ENCODE measurements at places on chromosomes 12 and 14.

- no peak for DNase-seq
Observed at GRCh38 chr12:109621901-109622364, 48.3 kb downstream of the MVK start.

GRCh38 chr12:59031313-59031712 is 111.0 kb upstream of the LRIG3 start:
- no peak for DNase-seq

DNA sequence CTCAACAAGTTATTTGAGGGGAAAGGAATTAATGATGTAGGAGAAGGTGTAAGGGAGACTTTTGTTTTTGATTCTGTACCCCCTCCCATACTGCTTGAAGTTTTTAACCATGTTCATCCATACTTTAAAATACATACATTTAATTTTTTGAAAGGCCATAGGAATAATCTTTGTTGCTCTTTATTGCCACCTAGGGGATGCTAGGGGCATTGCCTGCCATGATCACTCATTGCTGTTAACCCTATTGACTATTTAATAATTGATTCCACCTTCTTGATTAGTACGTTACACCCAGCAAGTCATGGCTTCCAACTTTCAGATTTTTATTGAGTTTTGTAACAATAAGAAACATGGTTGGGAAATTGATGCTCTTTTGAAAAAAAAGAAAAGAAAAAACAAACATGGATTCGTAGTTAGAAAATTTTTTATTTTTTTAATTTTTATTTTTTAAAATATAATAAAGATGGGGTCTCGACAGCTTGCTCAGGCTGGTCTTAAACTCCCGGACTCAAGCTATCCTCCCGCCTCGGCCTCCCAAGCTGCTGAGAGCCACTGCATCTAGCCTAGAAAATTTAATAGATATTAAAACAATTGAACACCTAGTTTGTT is 8.5 kb upstream of the PRKAB1 start:
- DNase-seq = peak; percentile 45

- DNase-seq = peak; percentile 83
Observed at GRCh38 chr12:53568809-53569557, 57.2 kb downstream of the ATF7 start.

- DNase-seq = no peak
Observed at GRCh38 chr12:132445884-132446632, 43.9 kb upstream of the FBRSL1 start.

- no peak for DNase-seq
Observed at GRCh38 chr14:92710001-92710341, 38.5 kb downstream of the LGMN start.

- DNase-seq = no peak
Observed at GRCh38 chr12:28604240-28604639, 414.0 kb downstream of the CCDC91 start.

DNA sequence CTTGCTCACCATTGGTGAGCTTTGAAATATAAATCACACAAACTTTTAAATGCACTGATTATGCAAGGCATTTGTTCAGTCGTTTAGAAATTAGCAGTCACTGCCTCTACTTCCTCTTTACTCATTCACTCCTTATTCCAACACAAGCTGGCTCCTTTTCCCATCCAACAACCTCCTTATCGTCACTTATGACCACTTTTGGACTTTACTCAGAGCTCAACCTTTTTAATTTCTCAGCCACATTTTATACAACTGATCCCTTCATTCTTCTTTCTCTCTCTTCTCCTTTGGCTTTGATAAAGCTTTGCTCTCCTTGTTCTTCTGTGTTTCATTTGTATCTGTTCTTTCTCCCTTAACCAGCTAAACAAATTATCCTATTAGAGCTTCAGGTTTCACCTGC is 126.4 kb upstream of the PLEKHA5 start:
- DNase-seq = no peak

DNA sequence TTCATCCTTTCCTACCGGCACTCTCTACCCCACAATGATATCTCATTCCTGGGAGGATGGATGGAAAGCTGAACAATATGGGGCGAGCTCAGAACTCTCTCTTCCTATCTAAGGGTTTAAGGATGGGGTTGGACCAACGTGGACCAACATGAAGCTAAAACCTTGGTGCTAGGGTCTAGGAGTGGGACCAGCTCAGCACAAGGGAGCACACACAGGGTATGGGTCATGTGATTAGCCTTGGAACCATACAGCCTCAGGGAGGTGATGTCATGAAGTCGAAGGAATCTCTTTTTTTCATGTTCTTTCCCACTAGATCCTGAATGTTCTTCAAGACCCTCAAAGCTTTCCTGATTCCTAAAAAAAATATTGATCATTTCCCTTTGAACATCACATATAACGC is 3.3 kb downstream of the GUCY2C start:
- DNase-seq = no peak

GRCh38 chr12:121786440-121786825 is 7.1 kb downstream of the RHOF start:
- DNase-seq = peak; percentile 96

DNA sequence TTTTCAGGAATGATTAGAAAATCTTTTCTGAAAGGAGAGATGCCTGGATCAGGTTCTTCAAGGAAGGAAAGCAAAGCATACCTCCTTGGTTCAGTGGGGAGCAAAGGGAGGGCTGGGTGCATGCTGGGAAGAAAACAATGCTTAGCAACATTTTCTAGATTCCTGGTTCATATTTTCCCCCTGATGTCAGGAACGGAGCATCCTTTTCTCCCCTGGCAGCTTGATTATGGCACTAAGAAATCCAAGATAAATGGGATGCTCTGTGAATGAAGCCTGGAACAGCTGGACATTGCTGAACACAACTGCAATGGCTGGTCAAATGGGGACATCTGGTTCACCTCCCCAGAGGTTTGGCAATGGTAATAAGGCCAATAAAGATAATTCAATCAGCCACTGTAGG is 50.9 kb downstream of the KCNA5 start:
- DNase-seq = peak; percentile 74

DNA sequence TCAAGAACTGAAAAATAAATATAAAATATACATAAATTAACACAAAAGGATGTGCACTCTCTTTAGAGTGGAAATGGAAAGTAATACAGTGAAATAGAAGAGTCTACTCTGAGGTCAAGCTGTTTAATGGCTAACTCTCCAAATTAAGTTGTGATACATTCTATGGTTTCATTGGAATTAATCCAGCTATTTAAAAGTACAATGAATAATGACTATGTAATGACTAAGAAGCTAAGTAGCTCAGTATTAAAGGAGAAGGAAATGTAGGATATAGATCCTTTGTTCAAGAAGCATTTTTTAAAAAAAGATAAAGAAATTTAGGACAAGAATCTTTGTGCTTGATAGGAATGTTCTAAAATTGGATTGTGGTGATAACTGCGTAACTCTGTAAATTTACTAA is 85.3 kb downstream of the LRP6 start:
- peak; percentile 71 for DNase-seq

- DNase-seq = no peak
Observed at GRCh38 chr12:87092421-87092820, 836.2 kb upstream of the MGAT4C start.

GRCh38 chr14:99735189-99736135 is 51.4 kb downstream of the CYP46A1 start:
- no peak for DNase-seq

- DNase-seq = no peak
Observed at GRCh38 chr14:105272623-105273022, 24.3 kb downstream of the BTBD6 start.

- no peak for DNase-seq
Observed at GRCh38 chr14:93012506-93012905, 89.6 kb downstream of the CHGA start.

- DNase-seq = no peak
Observed at GRCh38 chr14:22841311-22841710, 4.9 kb downstream of the MMP14 start.

GRCh38 chr14:67908052-67908754 is 88.6 kb downstream of the RAD51B start:
- no peak for DNase-seq

- no peak for DNase-seq
Observed at GRCh38 chr14:64349741-64350490, 38.2 kb upstream of the MTHFD1 start.

DNA sequence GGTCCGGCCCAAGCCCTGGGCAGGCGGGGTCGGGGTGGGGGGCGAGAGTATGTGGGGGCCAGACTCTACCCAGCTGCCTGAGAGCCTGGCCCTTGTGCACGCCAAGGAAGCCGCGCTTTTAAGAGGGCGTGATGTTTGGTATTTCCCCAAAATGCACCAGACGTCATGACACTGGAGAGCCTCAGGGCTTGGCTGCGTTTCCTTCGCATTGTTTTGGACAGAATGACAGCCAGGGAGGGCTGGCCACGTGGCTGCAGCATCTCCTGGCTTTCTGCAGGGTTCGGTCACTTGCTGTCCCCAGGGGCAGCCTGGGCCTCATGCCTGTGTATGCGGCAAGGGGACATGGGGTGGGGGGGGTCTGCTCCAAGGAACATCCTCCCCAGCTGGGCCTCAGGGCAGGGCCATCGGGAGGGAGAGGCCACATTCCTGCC is 16.1 kb upstream of the NUDT14 start:
- DNase-seq = peak; percentile 83

GRCh38 chr12:105742567-105742874 is 396.2 kb downstream of the NUAK1 start:
- DNase-seq = no peak

DNA sequence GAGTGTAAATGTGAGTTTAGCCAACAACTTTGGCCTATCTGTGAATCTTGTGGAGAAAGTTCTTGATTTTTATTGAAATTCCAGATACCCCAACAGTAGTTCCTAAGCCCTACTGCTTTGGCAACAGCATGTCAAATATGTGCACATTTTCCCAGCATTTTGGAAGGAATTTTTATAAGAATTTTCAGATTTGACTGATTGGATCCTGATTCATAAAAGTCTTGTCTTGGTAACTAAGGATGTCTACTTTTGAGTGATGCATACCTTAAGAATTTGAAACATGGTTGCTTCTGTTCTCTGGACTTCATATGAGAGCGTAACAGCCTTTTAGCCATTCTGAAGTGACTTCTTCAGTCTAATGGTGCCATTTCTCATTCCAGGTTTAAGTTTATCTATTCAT is 106.7 kb downstream of the ANO4 start:
- DNase-seq = peak; percentile 82

DNA sequence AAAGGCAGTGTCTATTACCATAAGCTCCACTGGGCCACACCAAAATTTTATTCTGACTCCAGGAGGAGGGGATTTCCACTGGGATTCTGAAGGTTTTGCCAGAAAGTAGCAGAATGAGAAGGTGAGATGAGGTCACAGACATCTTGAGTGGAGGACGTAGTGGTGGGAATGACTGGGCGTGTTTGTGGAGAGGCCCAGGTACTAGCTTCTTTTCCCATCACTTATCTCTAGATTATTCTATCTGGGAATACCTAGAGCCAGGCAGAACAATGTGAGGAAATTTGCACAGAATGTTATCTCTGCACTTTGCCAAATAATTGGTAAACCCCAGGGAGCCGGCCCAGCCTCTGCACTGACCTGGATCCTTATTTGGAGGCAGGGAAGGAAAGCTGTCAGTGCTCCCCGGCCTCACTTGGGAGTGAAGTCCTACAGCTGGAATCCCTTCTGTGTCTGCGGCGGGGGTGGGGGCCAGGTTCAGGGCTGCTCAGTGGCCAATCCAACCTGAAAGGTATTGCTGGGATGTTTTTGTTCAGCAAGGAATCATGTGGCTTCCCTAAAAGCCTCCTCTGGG is 129.4 kb downstream of the C12orf75 start:
- no peak for DNase-seq

DNA sequence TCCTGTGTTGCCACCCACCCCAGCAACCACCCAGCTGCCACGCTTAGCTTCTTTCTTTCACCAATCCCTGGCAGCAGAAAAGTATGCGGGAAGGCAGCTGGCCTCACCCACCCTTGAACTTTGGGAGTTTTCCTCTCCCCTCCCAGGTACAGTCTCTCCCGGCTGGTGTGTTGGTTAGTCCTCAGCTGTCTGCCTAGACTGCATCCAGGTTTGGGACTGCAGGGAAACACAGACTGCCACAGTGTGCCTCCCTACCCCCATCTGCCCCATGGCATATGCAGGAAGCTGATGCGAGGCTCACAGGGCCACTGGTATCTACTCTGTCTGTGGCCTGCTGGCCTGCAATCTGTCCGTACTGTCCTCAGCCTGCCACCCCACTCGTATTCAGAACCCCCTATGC is 2.1 kb downstream of the CD9 start:
- DNase-seq = no peak

- DNase-seq = no peak
Observed at GRCh38 chr14:91484186-91484585, 25.9 kb downstream of the PPP4R3A start.

DNA sequence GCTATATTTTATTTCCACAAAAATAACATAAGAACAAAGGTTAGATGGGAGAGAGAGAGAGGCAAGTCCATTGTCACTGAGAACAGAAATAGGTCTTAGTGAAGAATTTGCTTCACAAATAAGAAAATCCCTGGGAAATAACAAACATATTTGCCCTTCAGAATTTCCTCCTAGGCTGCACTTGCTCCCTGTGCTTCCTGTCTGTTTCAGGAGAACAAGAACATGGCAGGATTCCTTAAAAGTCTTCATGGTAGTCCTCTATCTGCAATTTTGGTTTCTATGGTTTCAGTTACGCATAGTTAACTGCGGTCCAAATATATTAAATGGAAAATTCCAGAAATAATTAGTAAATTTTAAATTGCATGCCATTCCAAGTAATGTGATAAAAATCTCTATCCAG is 34.1 kb downstream of the SENP1 start:
- DNase-seq = no peak

GRCh38 chr14:103530390-103530789 is 1.4 kb downstream of the TRMT61A start:
- DNase-seq = peak; percentile 45

DNA sequence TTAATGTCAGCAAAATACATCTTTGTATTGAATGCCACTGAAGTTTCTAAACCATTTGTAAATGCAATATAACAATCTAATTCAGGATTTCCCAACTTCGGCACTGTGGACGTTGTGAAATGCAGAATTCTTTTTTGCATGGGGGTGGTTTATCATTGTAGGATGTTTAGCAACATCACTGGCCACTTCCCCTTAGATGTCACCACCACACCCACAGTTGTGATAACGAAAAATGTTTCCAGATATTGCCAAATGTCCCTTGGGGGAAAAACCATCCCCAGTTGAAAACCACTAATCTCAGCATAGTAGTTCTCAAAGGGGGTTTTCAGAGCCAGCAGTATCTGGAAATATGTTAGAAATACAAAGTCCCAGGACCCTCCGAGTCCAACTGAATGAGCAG is 203.3 kb downstream of the NAV3 start:
- DNase-seq = peak; percentile 32

- DNase-seq = no peak
Observed at GRCh38 chr14:31877255-31877798, 199.8 kb upstream of the ARHGAP5 start.

- peak; percentile 74 for DNase-seq
Observed at GRCh38 chr12:12387501-12387900, 30.6 kb downstream of the BORCS5 start.

GRCh38 chr14:23300687-23301223 is 1.9 kb downstream of the PPP1R3E start:
- peak; percentile 31 for DNase-seq

GRCh38 chr12:47297993-47298392 is 218.2 kb upstream of the AMIGO2 start:
- DNase-seq = no peak
